ENCODE measurements at places on chromosomes 4 and X.

- DNase-seq, result no peak
Observed at GRCh38 chr4:131339137-131339536, 1810.0 kb upstream of the PCDH10 start.

DNA sequence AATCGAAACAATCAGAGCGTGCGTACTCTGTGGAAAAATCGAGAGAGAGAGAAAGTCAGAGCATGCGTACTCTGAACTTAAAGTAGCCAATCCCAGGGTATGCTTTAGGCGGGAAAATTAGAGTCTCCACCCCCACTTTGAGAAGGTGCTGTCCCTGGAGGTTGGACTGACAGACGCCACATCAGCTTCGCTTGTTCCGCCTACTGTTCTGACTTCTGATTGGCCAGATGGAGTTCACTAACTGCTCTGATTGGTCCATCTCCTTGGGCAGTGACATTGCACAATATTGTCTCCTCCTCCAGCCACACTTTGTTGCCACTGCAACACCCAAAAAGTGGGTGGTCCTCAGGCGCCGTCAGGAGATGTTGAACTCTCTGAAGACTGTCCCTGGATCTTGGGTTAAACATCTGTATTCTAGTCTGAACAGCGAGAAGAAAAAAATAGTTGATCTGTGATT is at the start of gene SSX5:
TSS of gene SSX5 (minus strand) at position 51 of the 457 bp plus-strand sequence. CDS start 1,437 bp downstream, outside the sequence.
- no peak for DNase-seq

DNA sequence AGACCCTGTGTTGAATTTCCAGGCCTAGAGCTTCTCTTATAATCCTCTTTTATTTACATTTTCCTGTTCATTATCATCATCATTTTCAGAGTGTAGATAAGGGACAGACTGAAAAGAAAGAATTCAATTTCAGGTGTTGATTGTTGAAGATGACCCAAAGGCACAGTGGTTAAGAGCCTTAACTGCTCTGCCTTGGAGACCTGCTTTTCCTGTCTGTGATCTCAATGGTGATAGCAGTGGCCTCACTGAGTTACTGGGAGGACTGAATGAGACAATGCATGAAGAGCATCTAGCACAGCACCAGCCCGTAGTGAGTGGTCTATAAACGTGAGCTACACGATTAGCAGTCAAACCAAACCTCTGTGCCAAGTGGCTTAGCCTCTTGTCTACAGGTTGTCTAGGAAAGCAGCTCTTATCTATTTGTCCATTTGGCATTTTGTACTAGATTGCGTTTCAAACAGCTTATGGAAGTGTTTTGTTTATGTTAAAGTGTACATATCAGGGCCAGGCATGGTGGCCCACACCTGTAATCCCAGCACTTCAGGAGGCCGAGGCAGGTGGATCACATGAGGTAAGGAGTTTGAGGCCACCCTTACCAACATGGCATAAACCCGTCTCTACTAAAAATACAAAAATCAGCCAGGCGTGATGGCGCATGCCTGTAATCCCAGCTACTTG is 41.5 kb downstream of the SETD7 start:
- no peak for DNase-seq

DNA sequence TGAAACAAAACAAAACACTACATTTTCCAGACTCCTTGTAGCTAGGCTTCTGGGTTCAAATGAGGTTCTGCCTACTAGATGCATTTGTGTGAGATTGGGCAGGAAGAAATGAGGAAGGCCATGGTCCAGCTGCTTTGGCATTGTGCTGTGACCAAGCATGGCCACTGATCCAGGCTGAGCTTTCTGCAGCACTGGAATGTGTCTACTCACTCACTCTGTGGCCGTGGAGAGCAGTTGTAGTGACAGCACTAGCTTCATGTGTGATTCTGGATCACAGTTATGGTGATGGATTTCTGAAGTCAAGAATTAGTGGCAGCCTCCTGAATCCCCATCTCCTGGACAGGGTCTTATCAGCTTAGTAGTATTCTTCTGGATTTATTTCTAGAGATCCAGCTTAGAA is 358.9 kb downstream of the GPAT3 start:
- no peak for DNase-seq

DNA sequence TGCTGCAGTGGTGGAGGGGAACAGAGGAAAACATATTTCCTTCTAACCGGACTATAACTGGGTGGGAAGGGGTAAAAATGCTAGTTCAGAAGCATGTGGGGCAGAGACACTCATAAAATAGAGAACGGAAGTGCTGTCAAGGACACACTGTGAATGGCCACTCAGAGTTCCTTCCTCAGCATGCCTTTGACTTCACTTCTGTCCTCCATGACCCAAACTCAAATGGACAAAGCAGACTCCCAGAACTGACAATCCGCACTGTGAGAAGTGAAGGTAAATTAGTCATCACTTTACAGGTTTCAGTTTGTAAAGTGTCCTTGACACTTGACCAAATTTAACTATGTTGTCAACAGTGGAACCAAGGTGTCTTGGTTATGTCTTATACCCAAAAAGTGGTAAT is 30.2 kb upstream of the ELF2 start:
- no peak for DNase-seq

DNA sequence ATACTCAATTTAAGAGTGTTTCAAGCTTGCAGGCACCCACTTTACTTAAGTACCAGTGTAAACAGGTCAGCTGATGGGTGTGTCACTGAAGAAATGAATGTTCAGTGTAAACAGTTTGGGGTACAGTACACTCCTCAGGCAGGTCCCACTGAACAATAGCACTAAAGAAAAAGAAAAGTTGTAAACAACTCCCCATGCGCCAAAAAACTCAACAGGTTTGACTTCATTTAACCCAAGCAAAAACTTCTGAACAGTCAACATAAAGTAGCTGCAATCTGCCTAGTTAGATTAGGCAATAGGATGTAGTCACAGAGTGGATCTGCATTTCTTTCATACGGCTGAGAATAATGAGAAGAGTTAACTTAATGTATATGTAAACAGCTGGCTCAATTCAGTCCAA is 93.2 kb downstream of the FAM13A start:
- no peak for DNase-seq

GRCh38 chr4:114603497-114603896 is 4.9 kb downstream of the UGT8 start:
- DNase-seq, result no peak

DNA sequence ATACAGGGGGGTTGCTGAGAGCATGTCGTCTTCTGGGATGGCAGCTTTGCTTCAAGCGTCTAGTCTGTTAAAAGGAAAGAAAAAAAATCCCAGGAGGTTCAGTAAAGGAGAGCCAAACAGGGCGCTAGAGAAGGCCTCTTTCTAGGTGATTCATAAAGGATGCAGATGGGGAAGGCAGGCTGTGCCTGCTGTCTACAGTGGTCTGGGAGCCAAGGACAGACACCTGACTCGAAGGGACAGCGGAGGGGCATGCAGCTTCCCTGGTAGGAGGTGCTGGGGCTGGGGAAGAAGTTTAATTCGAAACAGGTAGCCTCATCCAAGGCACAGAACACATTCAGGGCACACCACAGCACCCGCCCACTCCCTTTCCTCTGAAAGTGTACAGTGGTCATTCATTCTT is 19.9 kb downstream of the BCOR start:
- no peak for DNase-seq

- DNase-seq, result no peak
Observed at GRCh38 chr4:86398187-86398586, 38.3 kb upstream of the MAPK10 start.

DNA sequence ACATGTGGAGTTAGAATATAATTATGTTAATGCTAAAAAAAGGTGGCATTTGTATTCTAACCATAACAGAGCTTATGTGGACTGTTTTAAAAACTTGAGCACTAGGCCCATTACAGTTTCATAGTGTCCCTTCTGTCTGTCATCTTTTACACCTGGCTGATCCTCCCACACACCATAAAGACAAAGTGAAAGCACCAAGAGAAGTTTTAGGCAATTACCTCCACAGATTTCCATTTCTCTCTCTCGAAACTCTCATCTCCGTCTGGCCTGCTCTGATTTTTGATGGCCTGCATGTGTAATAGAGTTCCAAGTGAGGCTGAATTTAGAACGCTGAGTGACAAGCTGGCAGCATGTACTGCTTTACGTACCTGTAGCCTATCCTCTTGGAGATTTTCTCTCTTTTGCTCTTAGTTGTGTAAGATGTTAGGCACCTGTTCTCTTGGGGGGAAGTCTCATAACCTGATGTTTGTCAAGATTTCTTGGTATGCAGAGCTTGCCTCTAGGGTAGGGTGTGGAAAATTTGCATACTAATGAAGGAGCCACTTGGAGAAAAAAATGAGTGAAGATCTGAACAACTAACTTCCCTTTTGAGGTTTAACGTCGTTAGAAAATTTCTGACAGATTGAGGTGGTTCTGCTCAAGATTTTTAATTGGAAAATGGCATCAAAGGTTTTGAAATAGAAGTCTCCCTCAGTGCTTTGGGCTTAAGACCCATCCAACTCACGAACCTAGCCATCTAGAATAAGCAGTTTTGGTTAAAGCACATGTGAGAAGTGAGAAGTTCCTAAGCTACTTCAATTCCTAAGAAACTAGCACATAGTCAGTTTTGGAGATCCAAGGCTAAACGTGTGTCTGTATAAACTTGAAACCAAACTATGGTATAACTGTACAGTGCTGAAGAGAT is 57.6 kb upstream of the RAP1GDS1 start:
- no peak for DNase-seq

- DNase-seq, result no peak
Observed at GRCh38 chr4:10656988-10657387, 27.6 kb downstream of the CLNK start.

- DNase-seq, result no peak
Observed at GRCh38 chr4:132818091-132818490, 331.0 kb upstream of the PCDH10 start.

- DNase-seq, result no peak
Observed at GRCh38 chr4:128877934-128878333, 68.4 kb downstream of the JADE1 start.
